ENCODE measurements at places on chromosomes 11 and 22. TPM values are rescaled to one million over a fixed set of nuclear protein-coding genes. Genes with fewer than 3 reads are reported as not detected.
A peak's percentile ranks its signal among the peaks of the same experiment; 100 is the strongest.

Gene CDK2AP2
- total RNA-seq, result 36.7 TPM

Gene HMOX1
- total RNA-seq, result 86.4 TPM

DNA sequence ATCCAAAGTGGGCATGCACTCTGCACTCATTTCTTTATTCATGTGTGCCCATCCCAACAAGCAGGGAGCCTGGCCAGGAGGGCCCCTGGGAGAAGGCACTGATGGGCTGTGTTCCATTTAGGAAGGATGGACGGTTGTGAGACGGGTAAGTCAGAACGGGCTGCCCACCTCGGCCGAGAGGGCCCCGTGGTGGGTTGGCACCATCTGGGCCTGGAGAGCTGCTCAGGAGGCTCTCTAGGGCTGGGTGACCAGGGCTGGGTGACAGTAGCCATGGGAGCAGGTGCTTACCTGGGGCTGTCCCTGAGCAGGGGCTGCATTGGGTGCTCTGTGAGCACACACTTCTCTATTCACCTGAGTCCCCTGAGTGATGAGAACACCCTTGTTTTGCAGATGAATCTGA lies 129.3 kb upstream of the B3GAT1 start:
- no peak for DNase-seq

DNA sequence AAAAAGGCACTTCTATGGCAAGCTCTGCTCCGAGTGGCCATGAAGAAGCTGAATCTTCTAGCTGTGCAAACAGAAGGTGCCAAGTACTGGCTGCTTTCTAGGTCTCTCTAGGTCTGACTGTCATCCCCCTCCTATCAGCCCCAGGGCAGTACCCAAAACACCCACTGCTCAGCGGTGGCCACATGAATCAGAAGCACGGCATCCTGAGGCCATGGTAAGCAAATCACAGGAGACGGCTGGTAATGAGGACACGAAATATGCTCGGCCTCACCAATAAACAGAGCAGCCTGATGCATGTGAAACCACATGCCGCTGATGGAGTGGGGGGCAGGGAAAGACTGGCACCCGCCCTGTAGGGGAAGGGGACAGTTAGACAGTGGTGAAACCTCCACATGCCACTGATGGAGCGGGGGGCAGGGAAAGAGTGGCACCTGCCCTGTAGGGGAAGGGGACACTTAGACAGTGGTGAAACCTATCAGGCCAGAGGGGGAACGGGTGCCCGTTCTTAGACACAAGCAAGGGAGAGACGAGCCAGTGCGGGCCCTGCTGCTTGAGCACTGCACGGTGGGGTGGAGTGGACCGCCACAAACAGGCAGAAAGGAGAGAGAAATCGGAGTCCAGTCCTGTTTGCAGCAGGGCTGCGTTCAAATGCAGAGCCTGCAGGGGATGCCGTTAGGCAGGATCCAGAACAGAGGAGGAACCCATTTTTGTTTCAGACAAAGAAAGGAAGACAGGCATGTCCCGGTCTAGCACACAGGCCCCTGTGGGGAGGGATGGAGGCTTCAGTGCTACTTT lies 29.9 kb upstream of the MOB2 start:
- DNase-seq, result no peak

GRCh38 chr11:130705670-130706421 lies 210.4 kb downstream of the SNX19 start:
- DNase-seq, result peak; percentile 30

Gene APOL5
- total RNA-seq, result not detected

GRCh38 chr11:57475191-57475590 lies 14.9 kb downstream of the RTN4RL2 start:
- DNase-seq, result no peak

Gene SLC22A25
- total RNA-seq, result not detected

GRCh38 chr22:40054486-40054885 lies 59.7 kb downstream of the FAM83F start:
- DNase-seq, result no peak

DNA sequence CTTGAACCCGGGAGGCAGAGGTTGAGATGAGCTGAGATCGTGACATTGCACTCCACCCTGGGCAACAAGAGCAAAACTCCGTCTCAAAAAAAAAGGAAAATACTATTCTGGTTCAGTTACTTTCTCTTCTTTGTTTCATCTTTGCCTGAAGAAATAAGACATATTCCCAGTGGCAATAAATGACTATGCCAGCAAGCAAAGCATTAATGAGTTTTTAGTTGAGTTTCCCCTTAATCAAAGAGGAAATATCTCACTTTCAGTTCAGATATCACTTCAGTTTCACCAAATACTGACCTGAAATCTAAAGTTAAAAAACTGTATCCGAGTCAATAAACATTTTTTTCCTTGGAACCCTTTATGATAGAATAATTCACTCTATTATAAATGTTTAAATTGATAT lies 10.4 kb downstream of the PISD start:
- DNase-seq, result no peak

GRCh38 chr11:17802491-17802890 lies 67.9 kb downstream of the KCNC1 start:
- no peak for DNase-seq

GRCh38 chr11:14380947-14381561 lies 22.1 kb upstream of the RRAS2 start:
- peak; percentile 73 for DNase-seq

DNA sequence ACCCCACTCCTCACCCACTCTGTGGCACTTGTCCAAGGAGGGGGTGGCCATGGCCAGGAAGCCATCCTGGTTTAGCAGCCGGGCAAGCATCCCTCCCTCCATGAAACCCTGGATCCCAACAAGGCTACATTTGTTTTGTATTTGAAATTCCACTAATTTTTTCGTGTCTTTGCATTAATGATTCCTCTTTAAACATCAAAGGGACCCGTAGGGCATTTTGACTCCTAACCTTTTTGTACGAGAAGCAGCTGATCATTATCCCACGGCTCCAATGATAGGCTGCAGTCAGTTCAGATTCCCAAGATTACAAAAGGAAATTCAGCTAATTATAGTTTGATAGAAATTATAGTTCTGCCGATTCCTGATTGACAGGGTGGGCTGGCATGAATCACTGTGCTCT lies 10.7 kb downstream of the MYEOV start:
- no peak for DNase-seq

Gene MSANTD2
- total RNA-seq, result 13.9 TPM

Gene TRIM29
- 26.6 TPM for total RNA-seq

DNA sequence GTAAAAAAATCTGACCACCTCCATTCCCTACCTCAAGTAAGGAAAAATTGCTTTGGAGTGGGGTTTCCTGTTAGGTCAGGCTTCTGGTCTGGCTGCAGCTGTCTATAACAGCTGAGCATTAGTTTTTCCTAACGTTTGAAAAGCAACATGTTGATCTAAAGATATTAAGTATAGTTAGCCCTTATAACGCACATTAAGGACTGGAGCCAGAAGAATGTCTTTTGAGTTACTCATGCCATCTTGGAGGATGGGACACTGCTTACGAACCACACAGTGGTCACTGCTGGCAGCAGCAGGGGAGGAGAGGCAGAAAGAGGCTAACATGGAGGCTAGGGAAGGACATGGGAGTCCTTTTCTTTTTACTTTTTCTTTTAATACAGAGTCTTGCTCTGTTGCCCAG lies 44.1 kb upstream of the GDPD4 start:
- no peak for DNase-seq

DNA sequence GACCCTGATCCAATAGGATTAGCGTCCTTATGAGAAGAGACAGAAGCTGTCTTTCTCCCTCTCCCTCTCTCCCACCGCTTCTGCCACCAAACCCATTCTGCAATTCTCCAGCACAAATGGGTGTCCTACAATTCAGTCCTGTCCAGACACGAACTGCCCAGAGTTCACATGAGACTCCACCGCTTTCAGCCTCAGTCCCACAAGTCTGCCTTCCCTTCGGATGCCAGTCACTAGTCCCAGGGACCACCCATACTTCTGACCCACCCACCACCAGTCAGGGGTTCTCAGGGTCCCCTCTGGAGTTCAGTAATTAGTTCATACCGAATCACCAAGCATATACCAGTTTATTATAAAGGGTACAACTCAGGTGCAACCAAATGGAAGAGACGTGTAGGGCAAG lies 73.6 kb downstream of the TRIM29 start:
- no peak for DNase-seq

GRCh38 chr11:58902881-58903280 lies 36.4 kb upstream of the GLYATL1 start:
- DNase-seq, result no peak

Gene MRGPRE
- 0.26 TPM for total RNA-seq

Gene OR51A7
- total RNA-seq, result not detected

Gene HOATZ
- total RNA-seq, result 59.0 TPM

GRCh38 chr11:83464160-83464944 lies 178.2 kb upstream of the CCDC90B start:
- no peak for DNase-seq
